ENCODE measurements at places on chromosomes 4 and X.

DNA sequence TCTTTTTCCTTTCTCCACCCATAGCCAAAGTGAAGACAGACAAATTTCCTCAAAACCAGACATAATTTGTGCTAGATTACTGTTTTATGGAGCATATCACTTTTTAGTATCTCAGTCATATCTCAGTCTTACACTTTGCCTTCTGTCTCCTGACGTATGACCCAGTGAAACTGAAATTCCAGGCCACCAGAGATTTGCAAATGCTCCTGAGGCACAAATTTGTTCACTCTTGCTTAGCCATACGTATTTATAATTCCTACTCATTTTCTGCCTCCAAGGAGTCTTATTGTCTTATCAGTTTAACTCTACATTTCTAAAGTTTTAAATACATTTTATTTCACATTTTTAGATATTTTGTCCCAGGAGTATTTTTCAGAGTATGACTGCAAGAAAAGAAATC, 10.0 kb downstream of the TMEM156 start:
- no peak for DNase-seq

DNA sequence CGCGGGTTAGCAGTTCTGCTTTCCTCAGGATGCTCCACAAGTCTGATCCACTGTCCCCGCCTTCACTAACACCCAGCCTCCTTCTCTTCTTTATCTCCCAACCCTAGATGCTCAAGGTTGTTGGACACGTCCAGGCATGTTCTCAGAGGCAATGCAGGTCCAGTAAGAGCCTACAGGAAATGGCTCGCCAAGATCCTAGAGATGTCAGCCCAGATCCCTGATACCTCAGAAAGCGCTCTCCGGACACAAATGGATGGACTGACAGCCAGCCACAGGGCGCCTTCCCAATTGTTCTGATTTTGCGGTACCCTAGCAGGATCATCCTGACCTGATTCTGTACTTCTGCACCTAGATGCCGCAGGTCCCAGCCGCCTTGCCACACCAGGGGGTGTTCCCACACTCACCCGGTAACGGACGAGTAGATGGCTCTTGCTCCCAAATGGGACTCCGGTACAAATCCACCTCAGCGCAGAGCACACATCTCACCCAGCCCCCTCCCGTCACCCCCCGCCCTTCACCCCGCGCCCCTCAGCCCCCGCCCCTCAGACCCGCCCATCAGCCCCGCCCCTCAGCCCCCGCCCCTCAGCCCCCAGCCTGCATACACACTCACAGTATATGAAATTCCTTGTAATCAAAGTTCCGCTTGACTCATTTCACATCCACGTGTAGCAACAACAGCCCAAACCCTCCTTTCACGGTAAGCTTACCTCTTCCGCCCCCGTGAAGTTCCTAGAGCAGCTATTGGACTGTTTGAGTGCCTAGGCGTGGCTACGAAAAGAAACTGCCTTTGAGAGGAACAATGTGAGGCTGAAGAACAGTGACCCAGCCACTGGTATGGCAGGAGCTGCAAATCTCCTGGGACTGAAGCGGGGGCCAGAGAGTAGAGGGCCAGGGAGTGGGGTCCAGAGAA, at the start of gene EDA2R:
TSS of gene EDA2R (minus strand) at position 488 of the 910 bp plus-strand sequence. CDS start 23,058 bp downstream, outside the sequence.
- no peak for DNase-seq

DNA sequence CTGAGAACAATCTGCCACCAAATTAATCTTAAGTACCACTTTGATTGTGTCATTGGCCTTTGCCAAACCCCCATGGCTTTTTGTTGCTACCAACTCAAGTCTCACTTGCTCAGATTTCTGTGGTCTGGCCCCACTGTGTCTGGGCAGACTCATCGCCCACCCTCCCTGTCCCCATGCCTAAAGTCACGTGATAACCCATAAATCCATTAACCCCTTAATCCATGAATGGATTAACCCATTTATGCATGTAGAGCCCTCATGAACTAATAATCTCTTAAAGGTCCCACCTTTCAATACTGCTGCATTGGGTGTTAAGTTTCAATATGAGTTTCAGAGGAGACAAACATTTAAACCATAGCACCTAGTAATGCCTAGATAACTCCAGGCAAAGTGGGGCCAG, 78.5 kb upstream of the BLTP1 start:
- DNase-seq, result no peak

- no peak for DNase-seq
Measured at GRCh38 chr4:178316211-178316610, 874.0 kb upstream of the AGA start.

DNA sequence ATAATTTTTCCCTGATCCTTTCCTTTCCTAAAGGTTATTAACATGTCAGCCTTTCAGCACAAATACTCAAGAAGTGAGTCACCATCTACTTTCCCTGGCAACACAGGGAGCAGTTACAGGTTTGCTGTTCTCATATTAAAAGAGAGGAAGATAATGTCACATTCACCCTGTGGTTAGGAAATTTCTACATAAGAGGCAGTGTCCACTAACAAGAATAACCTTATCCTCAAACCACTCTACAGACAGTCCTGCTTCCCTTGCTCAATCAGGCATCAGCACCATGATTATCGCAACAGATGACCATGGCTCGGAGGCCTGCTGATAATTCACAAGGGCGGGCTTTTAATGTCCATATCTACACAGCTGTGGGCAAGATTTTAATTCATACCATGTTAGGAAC, 30.9 kb downstream of the RNF150 start:
- no peak for DNase-seq

- no peak for DNase-seq
Measured at GRCh38 chr4:152245680-152246079, 290.2 kb downstream of the FBXW7 start.

DNA sequence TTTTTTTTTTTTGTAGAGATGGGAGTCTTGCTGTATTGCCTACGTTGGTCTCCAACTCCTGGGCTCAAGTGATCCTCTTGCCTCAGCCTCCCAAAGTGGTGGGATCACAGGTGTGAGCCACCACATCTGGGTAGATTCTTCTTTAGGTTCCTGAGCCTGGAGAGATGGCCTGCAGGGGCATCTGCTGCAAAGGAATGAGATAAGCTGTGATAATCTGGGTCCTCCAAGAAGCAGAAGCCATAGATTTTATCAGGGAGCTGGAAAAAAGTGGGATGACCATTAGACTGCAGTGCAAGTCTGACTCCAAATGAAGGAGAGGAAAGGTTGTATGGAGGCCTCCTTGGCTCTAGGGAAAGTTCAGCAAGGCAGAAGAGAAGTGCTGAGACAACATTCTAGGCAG, 19.0 kb upstream of the ACSL1 start:
- DNase-seq, result no peak

DNA sequence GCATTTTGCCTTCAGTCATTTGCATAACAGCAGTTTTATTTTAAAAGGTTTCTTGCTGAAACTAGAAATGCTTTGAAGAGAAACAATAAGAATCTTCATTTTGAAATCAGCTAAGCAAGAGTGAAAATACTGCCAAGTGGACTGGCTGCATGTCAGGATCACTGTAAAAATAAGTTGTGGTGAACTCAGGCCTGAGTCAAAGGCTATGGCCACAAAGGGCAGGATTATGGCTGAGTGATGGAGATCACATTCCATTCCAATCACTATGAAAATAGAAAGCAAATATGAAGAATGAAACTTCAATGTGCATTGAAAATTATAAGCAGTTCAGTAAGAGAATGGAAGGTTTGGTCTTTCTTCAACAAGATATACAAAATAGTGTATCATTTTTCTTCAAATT, 224.5 kb downstream of the PCDH18 start:
- no peak for DNase-seq

Data from cerebellar nuclear complex (tissue), 1 donor.